ENCODE measurements at places on chromosomes 3 and 15.

GRCh38 chr3:5579946-5580345 is 392.4 kb downstream of the EDEM1 start:
- DNase-seq, result no peak

- peak; percentile 29 for DNase-seq
Observed at GRCh38 chr3:190001426-190001825, 119.3 kb downstream of the P3H2 start.

- no peak for DNase-seq
Observed at GRCh38 chr3:132681421-132681820, 21.3 kb downstream of the UBA5 start.

DNA sequence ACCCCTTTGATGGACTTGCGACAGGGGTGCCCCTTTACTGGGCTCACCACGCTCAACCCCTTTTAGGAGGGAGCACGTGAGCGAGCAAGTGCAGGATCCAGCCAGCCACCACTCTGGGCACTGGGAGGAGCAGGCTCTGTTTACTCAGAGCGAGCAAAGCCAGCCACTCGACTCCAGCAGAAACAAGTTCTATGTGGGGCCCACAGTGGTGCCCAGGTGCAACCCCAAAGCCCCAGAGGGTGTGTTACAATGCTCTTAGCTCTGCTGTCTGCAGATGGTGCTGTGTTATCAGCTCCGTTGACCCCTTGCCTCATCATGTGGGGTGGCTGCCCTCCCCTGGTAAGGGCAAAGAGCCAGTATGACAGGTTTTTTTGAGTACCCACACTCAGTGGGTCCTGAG is 120.3 kb upstream of the SUCLG2 start:
- no peak for DNase-seq

DNA sequence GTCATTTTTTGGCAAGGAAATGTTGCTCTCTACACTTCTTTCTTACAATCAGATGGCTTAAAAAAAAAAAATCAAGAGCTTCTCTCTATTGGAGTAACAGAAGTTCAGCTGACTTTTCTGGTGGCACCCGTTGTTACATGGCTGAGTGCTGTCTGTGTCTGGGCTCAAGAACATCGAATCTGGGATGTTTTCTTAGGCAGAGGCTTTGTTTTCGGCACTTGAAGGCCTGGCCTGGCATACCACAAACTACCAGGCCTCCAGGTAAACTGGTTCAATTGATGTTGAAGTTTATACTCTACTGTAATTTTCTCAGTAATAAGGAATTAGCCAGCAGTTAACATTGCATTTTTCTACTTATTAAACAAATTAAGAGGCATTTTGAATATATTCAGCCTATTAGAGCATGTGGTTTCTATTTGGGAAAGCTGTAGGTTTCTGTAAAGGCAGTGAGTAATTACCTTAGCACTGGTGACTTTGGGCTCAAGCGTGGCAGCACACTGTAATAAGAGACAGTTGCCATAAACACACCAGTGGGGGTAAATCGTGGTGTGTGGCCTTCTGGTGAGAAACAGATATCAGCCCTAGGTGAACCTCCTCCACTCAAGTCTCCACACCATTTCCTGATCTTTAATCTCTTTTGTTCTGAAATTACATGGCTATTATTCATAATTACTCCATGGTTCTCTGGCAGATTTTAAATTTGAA is 544.7 kb downstream of the MECOM start:
- no peak for DNase-seq
